H1 (cell line): ENCODE measurements at places on chromosomes 11 and 22. TPM values are rescaled to one million over a fixed set of nuclear protein-coding genes. Genes with fewer than 3 reads are reported as not detected.

The TRPM5 gene
- 0.11 TPM in 1 of 2 replicates, not detected in the other for total RNA-seq

GRCh38 chr11:47981667-47982404, 1.5 kb downstream of the PTPRJ start:
- DNase-seq = no peak
- H3K4me3 ChIP-seq = peak overlapping the region; percentile 85
- no peaks in the 10 kb centered on the region for H3K36me3 ChIP-seq
- H3K4me1 ChIP-seq = peaks cover 10% of the 10 kb centered on the region

- no peaks in the 10 kb centered on the region for H3K27me3 ChIP-seq
- H3K36me3 ChIP-seq = peaks cover 22% of the 10 kb centered on the region; the same call in 1 of the 2 replicates
- DNase-seq = peak; percentile 75
These were observed at the start of gene MED17 for GRCh38 chr11:93784145-93784934. Gene MED17 (plus strand): TSS chr11:93784282. CDS start chr11:93784514, 232 bp downstream.

DNA sequence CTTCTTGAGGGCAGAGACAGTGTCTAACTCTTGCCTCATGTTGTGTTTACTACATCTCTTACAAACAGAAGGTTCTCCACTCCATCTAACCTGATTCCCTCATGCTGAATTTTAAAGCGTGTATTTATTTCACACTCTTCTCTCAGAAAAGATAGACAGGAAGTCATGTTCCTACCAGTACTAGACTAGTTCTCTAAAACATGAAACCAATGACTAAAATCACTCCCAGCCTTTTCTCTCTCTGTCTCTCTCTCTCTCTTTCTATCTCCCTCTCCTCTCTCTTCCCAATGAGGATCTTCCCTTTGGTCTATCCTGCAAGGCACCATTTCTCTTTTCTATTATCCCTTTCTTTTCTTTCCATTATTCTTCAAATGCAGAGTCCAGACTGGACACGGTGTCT, 391.9 kb upstream of the CADM1 start:
- DNase-seq = no peak
- no peaks in the 10 kb centered on the region for H3K27me3 ChIP-seq

The SLC29A2 gene
- 29.3 and 32.4 TPM in 2 replicates for total RNA-seq

DNA sequence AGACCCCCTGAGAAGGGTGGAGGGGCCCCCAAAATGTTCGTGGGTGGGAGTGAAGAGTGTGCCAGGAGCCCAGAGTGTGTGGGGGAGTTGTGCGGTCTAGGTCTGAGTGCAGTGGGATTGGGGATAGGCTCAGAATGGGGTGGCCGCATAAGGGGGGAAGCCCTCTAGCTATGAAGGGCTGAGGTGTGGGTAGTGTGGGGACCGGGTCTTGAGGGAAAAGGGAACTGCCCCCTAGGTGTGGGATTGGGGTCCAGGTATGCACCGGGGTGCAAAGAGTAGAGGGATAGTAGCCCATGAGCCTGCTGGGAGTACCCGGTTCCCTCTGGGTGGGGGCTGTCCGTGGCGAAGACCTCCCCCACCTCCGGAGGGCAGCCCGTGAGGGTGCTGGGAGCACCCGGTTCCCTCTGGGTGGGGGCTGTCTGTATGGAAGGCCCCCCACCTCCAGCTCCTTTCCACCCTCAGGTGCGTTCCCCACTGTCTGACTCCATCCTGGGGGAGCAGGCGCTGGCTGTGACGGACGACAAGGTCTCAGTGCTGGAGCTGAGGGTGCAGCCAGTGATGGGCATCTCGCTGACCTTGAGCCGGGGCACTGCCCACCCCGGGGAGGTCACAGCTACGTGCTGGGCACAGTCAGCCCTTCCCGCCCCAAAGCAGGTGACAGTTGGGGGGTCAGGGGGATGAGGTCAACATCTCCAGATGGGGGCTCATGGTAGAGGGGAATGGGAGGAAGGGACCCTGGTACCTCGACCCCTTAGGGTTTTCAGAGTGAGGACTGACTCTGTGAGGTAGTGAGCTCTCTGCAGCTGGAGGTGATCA, 10.7 kb downstream of the TMEM132A start:
- H3K4me1 ChIP-seq = peaks cover 2% of the 10 kb centered on the region; the same call in 1 of the 2 replicates
- H3K36me3 ChIP-seq = peaks cover 41% of the 10 kb centered on the region; the same call in 1 of the 2 replicates
- no peak for DNase-seq
- H3K27me3 ChIP-seq = no peaks in the 10 kb centered on the region
- H3K4me3 ChIP-seq = no peak overlapping the region
